ENCODE measurements at places on chromosomes 6 and 20.

- DNase-seq = no peak
These were observed 19.5 kb downstream of the KATNA1 start for GRCh38 chr6:149628875-149629510.

- no peak for DNase-seq
These were observed 4.3 kb downstream of the VAPB start for GRCh38 chr20:58393299-58393698.

GRCh38 chr6:52157301-52157941 is 28.8 kb upstream of the IL17A start:
- DNase-seq = no peak

- no peak for DNase-seq
These were observed 14.3 kb upstream of the VSTM2L start for GRCh38 chr20:37888641-37889040.

DNA sequence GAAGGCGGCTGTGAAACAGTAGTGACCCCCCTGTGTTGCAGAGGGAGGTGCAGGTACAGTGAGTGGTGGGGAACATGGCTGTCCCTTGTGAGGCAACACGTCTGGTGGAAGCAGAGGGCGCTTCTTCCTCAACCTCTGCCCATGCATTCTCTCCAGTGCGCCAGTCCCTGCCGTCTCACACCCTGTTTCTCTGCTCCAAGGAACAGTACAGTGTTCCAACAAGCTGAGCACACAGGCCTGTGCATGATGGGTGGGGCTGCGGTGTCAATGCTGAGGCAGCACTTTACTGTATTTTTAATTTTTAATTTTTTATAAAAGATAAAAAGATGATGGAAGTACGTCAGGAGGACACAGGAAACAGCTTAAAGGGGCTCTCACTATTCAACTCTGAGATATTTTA is 32.5 kb downstream of the CST2 start:
- DNase-seq = no peak

GRCh38 chr6:149111556-149112115 is 205.9 kb upstream of the TAB2 start:
- DNase-seq = no peak

DNA sequence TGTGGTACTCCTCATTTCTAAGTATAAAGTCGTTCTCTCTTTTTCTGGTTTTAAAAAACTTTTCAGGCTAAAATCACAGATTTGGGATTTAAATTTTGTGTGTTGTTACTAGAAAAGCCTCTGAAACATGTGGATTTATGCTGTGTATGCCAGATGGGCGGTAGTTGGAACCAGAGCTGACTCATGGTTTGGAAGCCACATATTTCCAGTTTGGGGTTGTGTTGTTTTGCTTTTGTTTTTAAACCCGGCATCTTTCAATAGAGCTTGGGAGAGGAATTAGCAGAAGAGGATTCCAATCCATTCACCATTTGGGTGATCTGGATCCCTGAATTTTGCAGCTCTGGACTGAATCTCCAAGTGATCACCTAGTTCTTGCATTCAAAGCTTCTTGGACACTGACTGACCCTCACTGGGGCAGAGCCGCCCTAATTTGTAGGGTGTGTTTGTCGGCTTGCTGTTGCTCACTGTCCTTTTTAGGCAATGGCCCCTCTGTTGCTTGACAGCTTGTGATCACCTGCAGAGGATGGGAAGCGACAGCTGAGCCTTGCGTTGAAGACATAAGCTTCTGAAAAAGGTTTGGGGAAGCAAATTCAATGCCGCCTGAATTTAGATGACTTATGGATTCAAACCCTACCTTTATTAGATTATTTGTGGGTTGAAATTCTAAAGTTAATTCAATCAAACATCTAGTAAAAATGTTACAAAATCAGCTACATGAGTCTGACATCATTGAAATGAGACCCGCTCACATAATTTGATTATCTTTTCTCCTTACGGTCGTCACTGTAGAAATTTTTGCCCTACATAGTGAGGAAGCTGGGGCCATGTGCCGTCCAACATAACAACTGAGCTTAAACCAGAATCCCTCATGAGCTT is 79.9 kb upstream of the CD83 start:
- no peak for DNase-seq

GRCh38 chr6:45605971-45606370 is 228.2 kb upstream of the SUPT3H start:
- no peak for DNase-seq

- no peak for DNase-seq
These were observed 96.4 kb downstream of the TULP4 start for GRCh38 chr6:158408552-158409130.

- DNase-seq = no peak
These were observed 51.9 kb downstream of the RPF2 start for GRCh38 chr6:111033628-111034289.

GRCh38 chr6:121187833-121188200 is 146.5 kb downstream of the TBC1D32 start:
- no peak for DNase-seq

GRCh38 chr6:162638931-162639574 is 88.5 kb downstream of the PRKN start:
- no peak for DNase-seq

GRCh38 chr6:170137176-170137891 is 153.5 kb downstream of the DLL1 start:
- DNase-seq = no peak

DNA sequence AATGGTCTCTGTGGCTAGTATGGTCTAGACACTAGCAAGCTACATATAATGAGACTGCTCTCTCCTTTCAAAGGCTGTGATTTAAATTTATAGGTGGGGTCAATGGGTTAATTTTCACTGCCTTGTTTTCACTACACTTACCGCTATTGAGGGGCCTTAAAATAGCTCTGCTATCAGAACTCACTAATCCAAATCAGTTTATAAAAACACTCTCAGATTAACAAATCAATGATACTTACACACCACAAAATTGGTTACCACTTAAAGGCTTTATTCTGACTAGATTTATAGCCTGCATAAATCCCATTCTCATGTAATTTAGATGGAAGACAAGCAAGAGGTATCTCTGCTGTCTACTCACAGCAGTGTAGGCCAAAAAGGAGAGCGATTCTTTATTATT is 313.0 kb upstream of the AGPAT4 start:
- no peak for DNase-seq

DNA sequence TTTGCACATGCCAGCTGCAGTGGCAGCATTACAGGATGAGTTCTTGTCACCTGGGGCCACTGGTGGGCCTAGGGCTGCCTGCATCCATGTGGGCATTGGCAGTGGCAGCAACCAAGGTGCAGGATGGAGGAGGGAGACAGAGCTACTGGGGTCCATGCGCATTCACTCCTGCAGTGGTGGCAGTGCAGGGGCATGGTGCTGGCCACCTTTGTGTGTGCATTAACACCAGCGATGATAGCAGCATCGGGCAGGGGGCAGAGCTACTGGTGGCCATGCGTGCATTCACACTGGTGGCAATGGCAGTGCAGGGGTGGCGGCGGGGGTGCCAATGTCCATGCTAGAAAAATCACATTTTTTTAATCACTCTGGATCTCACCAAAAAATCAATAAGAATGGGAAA is 730.0 kb downstream of the KHDRBS2 start:
- no peak for DNase-seq

DNA sequence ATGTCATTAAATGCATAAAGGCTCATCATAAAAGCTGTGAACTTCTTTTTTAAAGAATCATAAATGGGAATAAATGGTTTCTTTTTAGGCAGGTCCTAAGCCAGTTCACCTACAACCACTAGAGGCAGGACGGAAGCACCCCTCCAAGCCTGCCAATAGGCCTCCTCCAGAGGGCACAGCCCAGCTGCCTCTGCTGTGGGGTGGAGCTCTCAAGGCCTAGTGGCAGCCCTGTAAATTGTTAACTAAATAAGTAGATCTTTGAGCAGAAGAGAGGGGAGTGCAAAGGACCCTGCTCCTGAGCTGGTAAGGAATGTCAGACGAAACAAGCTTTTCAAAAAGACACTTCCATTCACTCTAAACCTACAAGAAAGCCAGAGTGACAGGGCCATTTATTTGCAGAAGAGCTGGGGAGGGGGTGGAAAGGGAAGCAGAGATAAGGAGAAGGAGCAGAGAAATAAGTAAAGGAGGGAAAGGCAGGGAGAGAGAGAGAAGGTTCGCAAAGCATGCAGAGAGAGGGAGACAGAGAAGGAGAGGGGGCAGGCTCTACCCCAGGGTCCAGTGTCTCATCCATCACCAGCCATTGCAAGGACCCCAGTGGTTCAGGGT is 18.0 kb upstream of the MAFB start:
- no peak for DNase-seq

DNA sequence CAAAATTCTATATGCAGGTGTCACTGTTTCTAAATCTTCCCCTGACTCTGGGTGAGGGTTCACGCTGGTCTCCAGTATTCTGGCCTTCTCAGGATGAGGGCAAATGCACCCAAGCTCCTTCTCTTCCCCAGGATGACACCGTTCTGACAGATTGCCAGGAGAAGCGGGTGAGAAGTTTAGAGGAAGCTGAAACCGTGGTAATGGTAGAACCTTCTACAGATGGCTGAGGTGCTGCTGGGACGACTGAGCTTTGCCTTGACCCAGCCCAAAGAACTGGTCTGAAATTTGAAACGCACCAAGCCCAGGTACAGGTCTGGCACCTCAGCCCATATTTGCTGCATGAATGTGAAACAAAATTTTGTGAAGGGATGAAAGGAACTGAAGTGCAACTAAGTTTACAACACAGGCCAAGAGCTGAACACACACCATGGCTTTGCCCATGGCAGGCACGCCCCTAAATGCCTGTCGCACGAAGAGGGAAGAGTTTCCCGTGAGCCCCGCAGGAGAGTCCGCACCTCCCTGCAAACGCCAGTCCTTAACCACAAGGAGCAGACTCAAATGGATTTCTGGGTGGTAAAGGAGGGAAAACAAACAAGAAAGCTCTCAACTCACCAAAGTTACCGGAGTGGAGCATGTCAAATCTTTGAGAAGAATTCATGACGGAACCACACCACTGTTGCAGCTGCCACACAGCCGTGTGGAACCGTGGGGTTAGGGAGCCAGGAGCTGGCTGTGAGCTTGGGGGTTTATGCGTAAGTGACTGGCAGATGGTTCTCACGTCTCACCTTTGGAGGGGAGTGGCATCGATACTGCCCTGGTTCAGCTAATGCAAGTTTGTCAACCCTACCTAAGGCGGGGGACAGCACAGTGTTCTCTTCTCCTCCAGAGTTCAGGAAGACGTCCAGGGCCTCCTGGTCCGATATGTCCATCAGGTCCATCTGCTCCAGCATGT is 138.9 kb downstream of the DTNBP1 start:
- DNase-seq = no peak

Measured in activated naive CD4-positive, alpha-beta T cell (primary cell).